NCI-H774 (cell line): ENCODE measurements at places on chromosomes 13 and 19.

GRCh38 chr13:65508338-65508737 lies 1721.8 kb downstream of the PCDH9 start:
- DNase-seq = no peak

- no peak for DNase-seq
Observed at GRCh38 chr13:23859904-23860303, 29.3 kb downstream of the MIPEP start.

DNA sequence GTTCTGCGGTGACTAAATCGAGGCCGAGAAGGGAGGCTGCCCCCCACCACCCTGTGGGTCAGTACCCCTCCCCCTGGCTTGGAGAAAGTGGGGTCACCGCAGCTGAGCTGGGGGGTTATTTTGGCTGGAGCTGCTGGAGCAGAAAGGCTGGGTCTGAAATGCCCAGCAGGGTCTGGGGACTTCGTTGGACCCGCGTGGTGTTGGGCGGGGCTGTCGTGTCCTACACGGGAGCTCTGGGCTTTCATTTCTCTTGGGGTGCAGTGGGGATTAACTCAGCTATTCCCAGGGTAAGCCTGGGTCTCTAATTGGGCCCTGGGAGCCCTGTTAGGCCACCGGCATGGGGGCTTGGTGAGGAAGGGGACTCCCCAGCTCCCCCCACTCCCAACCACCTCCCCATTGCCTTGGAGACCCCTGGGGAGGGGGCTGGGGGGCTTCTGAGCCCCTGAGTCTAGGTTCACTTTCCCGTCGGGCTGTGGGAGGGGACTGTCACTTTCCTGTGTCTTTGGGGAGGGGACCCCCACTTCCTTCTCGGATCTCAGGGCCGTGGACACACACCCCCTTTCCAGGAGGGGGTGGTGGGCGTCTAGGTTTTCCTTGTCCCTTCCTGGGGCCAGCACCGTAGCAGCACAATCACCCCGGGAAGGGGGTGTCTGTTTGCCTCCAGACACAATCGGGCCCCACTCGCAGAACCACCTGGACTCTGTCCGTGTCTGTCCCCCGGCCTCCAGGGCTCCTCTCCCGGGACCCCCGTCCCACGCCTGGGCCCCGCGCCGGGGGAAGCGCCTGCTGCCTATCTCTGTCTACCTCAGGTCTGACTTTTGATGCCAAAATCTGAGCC lies 10.2 kb upstream of the WDR18 start:
- no peak for DNase-seq

- no peak for DNase-seq
Observed at GRCh38 chr19:11203194-11204075, 6.1 kb upstream of the KANK2 start.

- DNase-seq = no peak
Observed at GRCh38 chr19:1408300-1409203, 1.2 kb downstream of the DAZAP1 start.

- no peak for DNase-seq
Observed at GRCh38 chr13:55418095-55418494, 1722.6 kb upstream of the PRR20A start.

DNA sequence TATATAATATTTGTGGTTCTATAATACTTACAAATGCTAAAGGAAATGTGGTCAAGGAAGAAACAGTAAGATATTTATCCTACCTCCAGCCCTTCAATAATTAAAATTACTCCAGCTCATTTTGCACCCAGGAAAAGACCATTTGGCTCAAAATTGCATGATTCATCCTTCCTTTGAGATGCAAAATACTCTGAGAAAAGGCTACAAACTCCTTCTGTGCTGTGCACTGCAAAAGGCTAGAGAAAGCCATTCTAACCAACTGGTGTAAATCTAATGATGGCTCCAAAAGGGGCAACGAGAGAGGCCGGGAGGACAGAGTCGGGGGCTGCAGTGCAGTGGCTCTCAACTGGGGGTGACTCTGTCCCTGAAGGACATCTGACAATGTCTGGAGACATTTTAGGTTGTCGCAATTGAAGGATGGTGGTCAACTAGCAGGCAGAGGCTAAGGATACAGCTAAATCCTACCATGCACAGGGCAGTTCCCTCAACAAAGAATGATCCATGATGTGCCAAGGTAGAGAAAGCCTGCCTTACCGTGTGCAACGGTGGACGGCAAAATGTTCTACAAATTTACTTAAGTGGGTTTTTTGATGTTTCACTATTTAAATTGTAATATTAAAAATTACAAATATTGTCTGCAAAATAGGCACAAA lies 32.6 kb downstream of the SLC7A1 start:
- no peak for DNase-seq

DNA sequence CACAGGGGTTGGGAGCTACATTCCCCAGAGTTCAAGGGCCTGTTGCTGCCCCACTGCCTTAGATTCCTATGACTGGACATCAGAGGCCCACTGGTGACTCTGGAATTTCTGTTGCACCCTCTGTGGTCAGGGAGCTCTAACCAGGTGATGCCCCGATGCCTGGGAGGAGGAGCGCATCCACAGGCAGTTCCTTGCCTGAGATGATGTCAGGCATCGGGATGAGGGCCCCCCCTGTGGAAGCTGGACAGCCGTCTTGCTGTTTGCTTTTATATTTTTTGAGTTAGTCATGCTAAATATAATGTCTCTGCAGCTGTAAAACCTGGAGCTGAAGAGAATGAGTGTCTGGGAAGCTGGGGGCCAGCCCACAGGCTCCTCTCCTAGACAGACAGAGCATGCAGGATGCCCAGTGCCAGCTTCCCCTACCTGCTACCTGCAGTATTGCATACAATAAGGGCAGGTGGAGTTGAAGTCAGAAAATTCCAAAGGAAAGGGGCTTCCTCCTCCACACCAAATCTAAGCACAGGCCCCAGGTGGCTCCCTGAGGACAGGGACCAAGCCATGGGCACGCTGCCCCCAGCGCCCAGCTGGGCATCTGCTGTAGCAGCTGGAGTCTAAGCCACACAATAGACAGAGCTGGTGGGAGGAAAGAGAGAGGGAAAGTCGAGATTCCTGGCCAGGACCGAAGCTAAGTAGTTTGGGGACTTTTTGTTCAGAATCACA lies 16.2 kb downstream of the COL4A2 start:
- DNase-seq = no peak

DNA sequence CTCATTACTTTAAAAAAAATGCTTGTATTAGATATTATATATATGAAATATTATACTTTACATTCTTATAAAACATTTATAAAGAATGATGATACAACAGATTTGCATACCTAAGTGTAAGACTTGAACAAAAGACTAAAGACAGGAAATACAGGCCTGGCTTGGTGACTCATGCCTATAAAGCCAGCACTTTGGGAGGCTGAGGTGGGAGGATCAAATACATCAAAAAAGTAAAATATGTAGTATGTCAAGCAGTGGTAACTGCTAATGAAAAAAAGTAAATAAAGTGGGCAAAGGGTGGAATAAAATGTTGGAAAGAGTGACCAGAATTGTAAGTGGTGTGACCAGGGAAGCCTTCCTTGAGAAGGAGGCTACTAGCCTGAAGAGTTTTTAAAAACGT lies 133.7 kb downstream of the GGACT start:
- DNase-seq = no peak

DNA sequence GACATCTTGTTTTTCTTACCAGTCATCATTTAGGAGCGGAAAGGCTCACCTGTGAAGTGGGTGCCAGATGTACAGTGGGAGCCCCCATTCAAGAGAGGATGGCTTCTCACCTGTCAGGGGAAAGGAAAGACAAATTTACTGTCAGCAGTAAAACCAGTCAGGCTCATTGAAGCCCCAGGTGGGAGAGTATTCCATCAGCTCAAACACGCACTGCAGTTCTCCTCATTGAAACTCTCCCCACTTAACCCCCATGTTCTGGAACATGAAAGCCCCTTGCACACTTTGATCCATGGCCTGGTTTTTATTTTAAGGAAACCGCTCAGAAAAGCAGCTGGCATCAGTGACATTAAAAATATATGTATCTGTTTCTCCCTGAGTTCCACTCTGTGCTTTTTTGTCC lies 401.1 kb upstream of the ZNF507 start:
- DNase-seq = no peak

- no peak for DNase-seq
Observed at GRCh38 chr19:13797870-13798269, 2.6 kb downstream of the ZSWIM4 start.

DNA sequence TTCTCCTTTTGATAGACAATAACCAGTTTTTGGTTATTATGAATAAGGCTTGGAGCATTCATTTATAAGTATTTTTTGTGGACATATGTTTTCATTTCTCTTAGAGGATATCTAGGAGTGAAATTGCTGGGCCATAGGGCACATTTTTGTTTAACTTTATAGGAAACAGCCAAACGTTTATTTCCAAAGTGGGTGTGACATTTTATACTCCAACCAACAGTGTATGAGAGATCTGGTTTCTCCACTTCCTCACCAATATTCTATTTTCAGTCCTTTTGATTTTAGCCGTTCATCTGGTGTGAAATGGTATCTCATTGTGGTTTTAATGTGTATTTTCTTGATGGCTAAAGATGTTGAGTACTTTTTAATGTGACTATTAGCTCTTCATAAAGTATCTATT lies 21.9 kb downstream of the TDRD3 start:
- DNase-seq = no peak

DNA sequence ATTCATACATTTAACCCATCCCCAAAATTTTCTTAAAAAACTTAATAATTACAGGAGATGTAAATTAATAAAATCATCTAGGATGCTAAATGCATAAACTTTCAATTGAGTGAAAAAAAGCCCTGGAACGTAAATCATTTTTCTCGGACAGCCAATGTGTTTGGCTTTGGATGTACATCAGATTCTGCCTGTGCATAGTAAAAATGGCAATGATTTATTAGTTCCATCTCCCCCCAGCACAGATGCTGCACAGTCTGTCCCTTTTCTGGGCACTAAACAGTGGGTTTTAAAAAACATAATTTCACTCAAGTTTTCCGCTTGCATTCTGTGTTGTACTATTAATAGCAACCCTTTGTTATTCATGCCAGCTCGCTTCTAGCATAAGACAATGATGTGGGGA lies 147.7 kb downstream of the TM9SF2 start:
- DNase-seq = no peak

DNA sequence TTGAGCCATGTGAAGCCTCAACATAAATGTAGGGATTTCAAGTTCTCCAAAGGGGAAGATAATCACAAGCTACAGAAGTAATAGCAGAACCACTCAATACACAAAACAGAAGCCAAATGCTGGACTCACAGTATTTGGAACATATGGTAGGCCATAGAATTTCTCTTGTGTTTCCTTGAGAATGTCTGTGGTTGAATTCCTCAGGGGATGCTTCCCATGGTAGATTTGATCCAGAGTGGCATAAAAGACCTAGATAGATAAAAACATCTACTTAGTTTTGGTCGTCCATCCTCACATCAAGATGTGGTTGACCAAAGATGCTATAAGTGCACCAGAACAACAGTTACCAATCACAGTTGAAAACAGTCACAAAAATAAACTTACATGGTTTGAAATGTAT lies 83.4 kb downstream of the MIPEP start:
- no peak for DNase-seq

GRCh38 chr19:12034198-12034597 lies 1.3 kb downstream of the ZNF433 start:
- no peak for DNase-seq

- DNase-seq = no peak
Observed at GRCh38 chr13:28001837-28002473, 13.5 kb upstream of the URAD start.

DNA sequence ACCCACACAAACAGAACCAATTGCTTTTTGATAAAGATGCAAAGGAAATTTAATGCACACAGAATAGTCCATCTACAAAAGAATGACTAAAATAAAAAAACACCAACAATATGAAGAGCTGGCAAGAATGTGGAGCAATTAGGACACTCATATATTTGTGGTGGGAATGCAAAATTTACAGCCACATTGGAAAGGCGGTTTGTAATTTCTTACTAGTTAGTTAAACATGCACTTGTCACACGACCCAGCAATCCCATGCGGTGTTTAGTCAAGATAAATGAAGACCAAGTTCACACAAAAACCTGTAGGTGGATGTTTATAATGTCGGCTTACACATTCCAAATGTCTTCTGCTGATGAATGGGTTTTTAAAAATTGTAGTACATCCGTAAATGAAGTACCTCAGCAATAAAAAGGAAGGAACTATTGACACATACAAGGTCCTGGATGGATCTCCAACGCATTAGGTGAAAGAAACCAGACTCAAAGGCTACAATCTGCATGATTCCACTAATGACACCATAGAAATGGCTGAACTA lies 5.2 kb downstream of the GRTP1 start:
- DNase-seq = no peak

DNA sequence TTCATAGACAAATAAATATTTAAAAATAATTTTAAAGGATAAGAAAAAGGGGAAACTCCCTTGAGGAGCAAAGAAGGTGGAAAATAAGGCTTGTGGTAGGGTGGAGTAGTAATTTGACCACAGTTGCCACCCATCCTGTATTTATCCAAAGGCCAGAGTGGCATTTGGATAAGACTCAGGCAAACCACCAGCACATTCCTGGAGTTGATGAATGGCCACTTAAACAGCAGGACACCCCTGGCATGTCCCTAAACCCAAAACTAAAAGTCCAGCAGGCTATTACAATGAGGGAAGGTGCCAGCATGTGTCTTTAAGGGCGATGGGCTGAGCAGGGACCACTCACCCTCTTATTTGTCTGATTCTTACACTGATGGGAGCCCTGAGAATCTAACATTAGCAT lies 9.8 kb upstream of the FRY start:
- DNase-seq = no peak

GRCh38 chr19:6491802-6492592 lies 10.1 kb downstream of the TUBB4A start:
- no peak for DNase-seq

DNA sequence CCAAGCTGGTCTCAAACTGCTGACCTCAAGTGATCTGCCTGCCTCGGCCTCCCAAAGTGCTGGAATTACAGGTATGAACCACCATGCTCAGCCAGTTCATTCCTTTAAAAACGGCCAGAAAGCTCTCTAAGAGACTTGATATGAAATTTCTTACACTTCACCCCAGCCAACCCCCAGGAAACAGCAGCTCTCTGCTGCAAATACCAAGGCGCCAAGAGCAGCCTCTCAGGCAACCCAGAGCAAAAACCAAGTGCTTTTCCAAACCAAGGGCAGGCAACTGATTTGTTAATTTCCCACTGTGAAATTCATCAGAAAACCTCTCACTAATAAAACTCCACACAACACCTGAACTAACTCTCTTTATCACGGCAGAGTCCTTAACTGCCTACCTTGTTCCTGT lies 44.9 kb downstream of the LATS2 start:
- no peak for DNase-seq

GRCh38 chr13:39935155-39935554 lies 279.7 kb downstream of the COG6 start:
- no peak for DNase-seq

DNA sequence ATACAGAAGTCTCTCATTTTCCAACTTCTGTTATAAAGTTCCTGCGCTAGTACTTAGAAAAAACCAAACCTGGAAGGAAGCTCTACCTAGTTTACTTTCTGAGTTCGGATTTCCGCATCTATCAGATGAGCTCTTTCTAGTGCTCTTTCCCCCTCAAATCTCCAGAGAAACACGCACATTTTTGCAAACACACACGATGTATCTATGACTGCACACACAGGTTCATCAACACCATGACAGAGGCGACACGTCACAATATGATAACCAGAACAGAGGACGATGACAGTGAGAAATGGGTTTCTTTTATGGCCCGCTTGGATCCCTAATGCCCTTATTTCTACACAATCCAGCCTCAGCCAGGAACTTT lies 629 bp upstream of the LRRC63 start:
- no peak for DNase-seq
